ENCODE measurements at places on chromosomes 3 and 15.
A peak's percentile ranks its signal among the peaks of the same experiment; 100 is the strongest.

DNA sequence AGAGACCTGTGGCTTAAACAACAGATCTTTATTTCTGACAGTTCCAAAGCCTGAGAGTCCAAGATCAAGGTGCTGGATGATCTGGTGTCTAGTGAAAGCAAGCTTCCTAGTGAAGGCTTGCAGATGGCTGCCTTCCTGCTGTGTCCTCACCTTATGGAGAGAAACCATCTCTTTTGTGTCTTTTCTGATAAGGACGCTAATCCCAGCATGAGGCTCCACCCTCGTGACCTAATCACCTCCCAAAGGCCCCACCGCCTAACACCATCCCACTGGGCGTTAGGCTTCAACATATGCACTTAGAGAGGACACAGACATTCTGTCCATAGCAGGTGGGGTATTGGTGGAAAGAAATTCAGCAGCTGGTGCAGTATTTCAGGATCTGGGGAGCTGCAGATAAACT, 19.8 kb upstream of the LYSMD4 start:
- H3K4me3 ChIP-seq = no peak overlapping the region
- ATAC-seq = no peak
- H3K36me3 ChIP-seq = no peaks in the 10 kb centered on the region
- H3K4me1 ChIP-seq = peaks cover 11% of the 10 kb centered on the region
- no peaks in the 10 kb centered on the region for H3K27me3 ChIP-seq
- no peak overlapping the region for H3K27ac ChIP-seq

GRCh38 chr3:43249405-43249804, 36.9 kb upstream of the SNRK start:
- no peak for ATAC-seq
- H3K4me3 ChIP-seq = no peak overlapping the region
- peaks cover 17% of the 10 kb centered on the region for H3K4me1 ChIP-seq
- no peak overlapping the region for H3K27ac ChIP-seq
- no peaks in the 10 kb centered on the region for H3K36me3 ChIP-seq

DNA sequence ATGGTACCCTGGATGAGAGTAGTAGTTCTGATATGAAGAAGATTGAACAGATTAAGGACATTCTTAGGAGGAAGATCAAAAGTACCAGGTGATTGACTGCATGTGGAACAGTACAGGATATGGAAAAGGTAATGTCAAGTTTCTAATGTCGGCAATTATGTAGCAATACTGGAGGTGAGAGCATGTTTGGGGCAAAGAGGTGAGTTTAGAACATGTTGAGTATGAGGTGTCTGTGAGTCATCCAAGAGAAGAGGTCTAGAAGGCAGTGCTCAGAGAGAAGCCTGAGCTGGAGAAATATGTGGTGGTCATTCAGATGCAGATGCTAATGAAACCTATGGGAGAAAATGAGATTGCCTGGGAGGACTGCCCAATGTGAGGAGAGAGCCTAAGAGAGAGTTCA, 305.6 kb downstream of the ZBTB20 start:
- H3K4me3 ChIP-seq = no peak overlapping the region
- H3K27me3 ChIP-seq = no peaks in the 10 kb centered on the region
- H3K27ac ChIP-seq = no peak overlapping the region

- no peak overlapping the region for H3K4me3 ChIP-seq
- H3K36me3 ChIP-seq = peaks cover 45% of the 10 kb centered on the region
- no peaks in the 10 kb centered on the region for H3K27me3 ChIP-seq
- peak overlapping the region; percentile 6 for H3K27ac ChIP-seq
- H3K4me1 ChIP-seq = peaks cover 77% of the 10 kb centered on the region
These were observed 9.5 kb downstream of the LIMD1 start for GRCh38 chr3:45604066-45604465.

GRCh38 chr15:38297623-38298388, 45.2 kb downstream of the SPRED1 start:
- H3K4me3 ChIP-seq = no peak overlapping the region
- peaks cover 13% of the 10 kb centered on the region for H3K36me3 ChIP-seq
- peaks cover 7% of the 10 kb centered on the region for H3K4me1 ChIP-seq

DNA sequence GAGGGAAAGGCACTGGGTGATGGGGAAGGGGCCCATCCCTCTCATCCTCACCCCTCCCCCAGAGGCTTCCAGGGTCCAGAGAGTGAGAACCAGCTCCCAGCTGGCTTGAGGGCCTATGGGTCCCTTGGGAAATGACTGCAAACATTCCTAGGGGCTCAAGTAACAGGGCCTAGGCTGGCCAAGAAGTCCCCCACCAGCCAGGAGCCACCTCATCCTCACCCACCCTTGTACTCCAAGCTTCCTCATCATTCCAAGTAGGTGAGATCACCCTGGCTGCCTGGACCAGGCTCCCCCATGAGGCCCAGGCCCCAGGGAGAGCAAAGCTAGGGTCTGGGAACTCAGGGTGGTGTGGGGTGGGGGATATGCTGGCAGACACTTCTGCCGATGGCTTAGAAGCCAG, 14.8 kb downstream of the LOXL1 start:
- no peak overlapping the region for H3K27ac ChIP-seq
- peaks cover 8% of the 10 kb centered on the region for H3K4me1 ChIP-seq
- H3K27me3 ChIP-seq = peaks cover 36% of the 10 kb centered on the region

- no peaks in the 10 kb centered on the region for H3K27me3 ChIP-seq
- ATAC-seq = no peak
- no peak overlapping the region for H3K27ac ChIP-seq
- no peak overlapping the region for H3K4me3 ChIP-seq
These were observed 124.8 kb downstream of the VPS13C start for GRCh38 chr15:61935493-61935892.

All from stimulated activated memory B cell treated with anti-CD40 and anti-IgM and Interleukin-4, amounts not matched to agents 10 μg/mL and 1 μg/mL and 100 μg/mL, for 72 hours (primary cell).